Cortex of kidney (tissue), 1 donor: ENCODE measurements at places on chromosomes 5 and 9.

- DNase-seq, result no peak
Observed at GRCh38 chr9:69824499-69825252, 4.1 kb downstream of the CFAP95 start.

- no peak for DNase-seq
Observed at GRCh38 chr5:71946343-71947030, 160.8 kb upstream of the MAP1B start.

DNA sequence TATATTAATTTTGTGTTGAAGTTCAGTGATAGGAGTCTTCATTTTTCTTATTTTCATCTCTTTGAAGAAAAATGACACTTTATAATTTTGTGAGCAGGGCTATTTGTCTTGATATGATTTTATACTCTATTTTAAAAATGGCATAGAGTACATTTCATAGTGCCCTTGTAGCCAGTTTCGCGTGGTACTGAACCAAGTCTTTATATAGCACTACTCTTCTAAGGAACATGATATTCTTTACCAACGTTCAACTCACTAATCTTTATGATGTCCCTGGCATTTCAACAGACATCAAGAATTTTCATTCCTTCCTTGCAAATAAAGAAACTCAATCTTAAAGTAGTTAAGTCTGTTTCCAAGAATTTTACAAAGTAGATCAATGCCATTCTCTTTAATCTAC, 41.5 kb upstream of the HOMER1 start:
- DNase-seq, result no peak

GRCh38 chr5:78007233-78007632, 231.1 kb upstream of the TBCA start:
- DNase-seq, result no peak

DNA sequence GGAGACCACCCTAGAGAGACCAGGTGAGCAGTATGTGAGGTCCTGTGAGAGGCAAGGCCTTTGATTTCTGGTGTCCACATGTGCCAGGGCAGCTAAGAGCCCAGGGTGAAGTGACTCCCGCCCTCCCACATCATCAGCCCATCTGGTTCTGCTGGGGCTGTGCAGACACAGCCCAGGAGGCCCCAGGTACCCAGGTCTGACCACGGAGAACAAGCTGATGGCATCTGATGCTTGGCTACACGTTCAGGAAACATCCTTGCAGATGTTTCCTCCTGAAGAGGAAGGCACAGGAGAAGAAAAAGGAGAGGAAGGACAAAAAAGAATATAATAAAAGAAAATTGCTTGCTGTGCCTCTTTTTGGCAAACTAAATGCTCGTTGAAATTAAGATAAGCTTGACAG, 225.8 kb downstream of the PAX5 start:
- no peak for DNase-seq

GRCh38 chr5:140725799-140726471, 25.7 kb downstream of the ZMAT2 start:
- DNase-seq, result no peak

- no peak for DNase-seq
Observed at GRCh38 chr5:120615967-120616645, 152.0 kb downstream of the PRR16 start.

- DNase-seq, result no peak
Observed at GRCh38 chr9:4665357-4665756, 923 bp downstream of the SPATA6L start.

DNA sequence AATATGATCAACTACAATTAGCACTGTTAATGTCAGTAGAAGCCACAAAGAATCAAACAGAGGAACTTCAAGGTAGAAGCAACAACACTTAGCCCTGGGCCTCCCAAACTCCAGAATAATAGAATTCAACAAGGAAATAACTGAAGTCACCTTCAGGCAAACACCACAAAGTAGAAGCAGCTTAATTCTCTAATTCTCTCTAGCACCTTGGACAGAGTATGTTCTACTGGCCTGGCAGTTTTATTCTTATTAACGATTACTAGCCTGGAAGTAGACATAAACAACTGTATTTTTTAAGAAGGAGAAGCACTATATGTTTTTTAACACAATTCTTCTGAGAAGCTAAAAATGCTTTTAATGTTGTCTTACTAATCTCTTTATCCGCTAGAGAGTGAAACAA, 911.9 kb downstream of the DTWD2 start:
- DNase-seq, result no peak
